ENCODE measurements at places on chromosomes 16 and 17. TPM values are rescaled to one million over a fixed set of nuclear protein-coding genes. Genes with fewer than 3 reads are reported as not detected.
A peak's percentile ranks its signal among the peaks of the same experiment; 100 is the strongest.

GRCh38 chr16:23863511-23864422 is 28.0 kb downstream of the PRKCB start:
- no peak for DNase-seq

ZNF785 gene
- 7.1 TPM for total RNA-seq

DNA sequence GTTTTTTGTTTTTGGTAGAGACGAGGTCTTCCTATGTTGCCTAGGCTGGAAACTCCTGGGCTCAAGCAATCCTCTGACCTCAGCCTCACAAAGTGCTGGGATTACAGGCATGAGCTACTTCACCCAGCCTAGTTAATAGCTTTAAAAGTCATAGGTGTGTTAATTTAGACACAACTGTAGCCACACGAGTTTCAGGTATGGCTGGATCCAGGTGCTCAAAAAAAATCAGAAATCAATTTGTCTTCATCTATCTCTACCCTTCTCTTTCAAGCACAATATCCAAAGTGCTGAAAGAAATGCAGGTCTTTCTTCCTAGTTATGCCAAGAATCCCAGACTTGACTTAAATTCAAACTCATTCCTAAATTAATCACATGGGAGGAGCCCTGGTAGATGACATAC is 23.9 kb upstream of the C16orf87 start:
- DNase-seq = no peak

- DNase-seq = no peak
These were observed 17.4 kb downstream of the NF1 start for GRCh38 chr17:31112001-31112661.

- no peak for DNase-seq
These were observed 22.1 kb upstream of the SPNS2 start for GRCh38 chr17:4476511-4477070.

- no peak for DNase-seq
These were observed 20.1 kb upstream of the BCAR1 start for GRCh38 chr16:75271441-75272096.

DNA sequence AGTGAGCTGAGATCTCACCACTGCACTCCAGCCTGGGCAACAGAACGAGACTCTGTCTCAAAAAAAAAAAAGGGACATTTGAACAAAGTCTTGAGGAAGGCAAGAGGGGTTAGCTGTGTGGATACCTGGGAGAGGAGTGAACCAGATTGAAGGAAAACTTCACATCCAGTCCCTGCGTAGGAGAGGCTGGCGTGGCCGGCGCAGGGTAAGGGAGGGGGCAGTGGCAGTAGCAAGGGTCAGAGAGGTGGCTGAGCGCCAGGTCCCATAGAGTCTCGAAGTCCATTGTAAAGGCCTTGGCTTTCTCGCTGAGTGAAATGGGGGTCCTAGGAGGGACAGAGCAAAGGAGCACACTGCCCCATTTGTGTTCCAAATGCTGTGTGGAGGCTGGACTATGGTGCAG is 171.8 kb upstream of the WSCD1 start:
- no peak for DNase-seq

GRCh38 chr17:17082878-17083277 is 40.6 kb downstream of the MPRIP start:
- DNase-seq = no peak

AATK gene
- 5.3 TPM for total RNA-seq

DNA sequence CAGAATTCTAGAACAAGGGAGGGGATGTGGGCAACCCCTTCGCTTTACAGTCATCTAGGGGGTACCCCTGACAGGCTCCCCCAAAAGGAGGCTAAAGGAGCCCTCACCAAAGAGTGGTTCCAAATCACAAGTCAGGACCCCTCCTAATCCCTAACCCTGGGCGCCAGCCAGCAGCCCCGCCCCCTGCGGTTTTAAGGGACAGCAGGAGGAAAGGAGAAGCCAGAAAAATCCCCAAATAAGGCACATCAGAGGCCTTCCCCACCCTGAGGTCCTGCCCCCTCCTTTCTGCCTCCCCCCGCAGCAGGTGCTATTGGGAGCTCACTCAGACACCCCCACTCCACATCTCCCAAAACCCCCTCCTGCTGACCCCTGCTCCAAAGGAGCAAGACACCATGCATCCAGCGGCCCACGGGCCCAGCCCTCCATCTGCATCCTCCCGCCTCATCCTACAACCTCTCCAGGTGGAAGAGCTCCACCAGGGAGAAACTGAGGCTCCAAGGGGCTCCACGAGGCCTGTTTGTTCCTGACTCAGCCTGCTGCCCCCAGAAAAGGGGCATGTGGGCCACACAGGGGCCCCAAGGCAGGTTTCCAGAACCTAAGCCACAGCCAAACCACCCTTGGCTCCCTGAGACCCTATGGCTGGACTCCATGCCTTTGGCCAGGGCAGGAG is 93.5 kb downstream of the GOSR1 start:
- no peak for DNase-seq

MRPS23 gene
- total RNA-seq = 89.8 TPM

DNA sequence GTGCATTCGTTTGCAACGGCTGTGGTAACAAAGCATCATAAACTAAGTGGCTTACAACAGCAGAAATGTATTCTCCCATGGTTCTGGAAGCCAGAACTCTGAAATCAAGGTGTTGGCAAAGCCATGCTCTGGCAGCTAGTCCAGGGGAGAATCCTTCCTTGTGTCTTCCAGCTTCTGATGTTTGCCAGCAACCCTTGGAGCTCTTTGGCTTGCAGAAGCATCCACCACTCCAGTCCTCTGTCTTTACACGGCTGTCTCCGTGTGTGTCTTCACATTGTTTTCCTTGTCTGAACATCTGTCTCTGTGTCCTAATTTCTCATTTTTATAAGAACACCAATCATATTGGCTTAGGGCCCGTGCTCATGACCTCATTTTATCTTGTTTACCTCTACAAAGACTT is 265.3 kb upstream of the HSBP1 start:
- DNase-seq = no peak

DNA sequence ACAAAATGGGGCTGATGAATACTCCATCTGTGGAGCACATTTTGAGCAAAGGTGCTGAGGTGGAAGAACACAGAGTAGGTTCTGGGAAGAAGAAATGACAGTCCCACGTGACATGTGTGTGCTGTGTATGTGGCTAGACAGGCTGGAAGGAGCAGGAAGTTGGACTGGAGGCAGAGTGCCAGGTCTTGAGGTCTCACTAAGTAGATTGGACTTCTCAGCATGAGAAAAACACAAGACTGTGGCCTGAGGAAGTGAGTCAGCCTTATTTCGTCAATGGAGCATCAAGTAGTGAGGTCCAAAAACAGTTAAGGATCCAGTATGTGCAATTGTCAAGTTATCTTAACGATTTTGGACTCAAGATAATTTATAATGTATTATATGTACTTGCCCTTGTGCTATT is 736.5 kb downstream of the KCNJ2 start:
- DNase-seq = peak; percentile 50

- DNase-seq = no peak
These were observed 822.4 kb upstream of the RBFOX1 start for GRCh38 chr16:6510261-6510660.

- no peak for DNase-seq
These were observed 15.0 kb downstream of the MYH13 start for GRCh38 chr17:10357768-10358167.

DNA sequence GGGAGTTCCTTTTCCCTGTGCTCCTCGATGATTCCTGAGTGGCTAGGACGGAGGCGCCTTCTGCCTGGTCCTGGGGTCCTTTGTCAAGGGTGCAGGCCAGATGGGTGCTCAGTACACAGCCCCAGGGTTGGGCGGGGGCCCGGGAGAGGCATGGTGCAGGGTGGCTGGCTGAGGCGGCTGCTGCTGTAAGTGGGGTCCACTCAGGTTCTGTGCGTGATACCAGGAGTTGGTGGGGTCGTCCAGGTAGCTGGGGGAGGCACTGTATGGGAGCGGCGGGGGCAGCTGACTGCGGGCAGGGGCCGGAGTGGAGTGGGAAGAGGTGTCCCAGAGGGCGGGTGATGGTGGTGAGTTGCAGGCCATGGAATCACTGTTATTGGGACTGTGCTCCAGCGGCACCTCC is 3.6 kb downstream of the DLX3 start:
- DNase-seq = no peak

GRCh38 chr16:77500286-77500598 is 65.4 kb upstream of the ADAMTS18 start:
- DNase-seq = no peak

DNA sequence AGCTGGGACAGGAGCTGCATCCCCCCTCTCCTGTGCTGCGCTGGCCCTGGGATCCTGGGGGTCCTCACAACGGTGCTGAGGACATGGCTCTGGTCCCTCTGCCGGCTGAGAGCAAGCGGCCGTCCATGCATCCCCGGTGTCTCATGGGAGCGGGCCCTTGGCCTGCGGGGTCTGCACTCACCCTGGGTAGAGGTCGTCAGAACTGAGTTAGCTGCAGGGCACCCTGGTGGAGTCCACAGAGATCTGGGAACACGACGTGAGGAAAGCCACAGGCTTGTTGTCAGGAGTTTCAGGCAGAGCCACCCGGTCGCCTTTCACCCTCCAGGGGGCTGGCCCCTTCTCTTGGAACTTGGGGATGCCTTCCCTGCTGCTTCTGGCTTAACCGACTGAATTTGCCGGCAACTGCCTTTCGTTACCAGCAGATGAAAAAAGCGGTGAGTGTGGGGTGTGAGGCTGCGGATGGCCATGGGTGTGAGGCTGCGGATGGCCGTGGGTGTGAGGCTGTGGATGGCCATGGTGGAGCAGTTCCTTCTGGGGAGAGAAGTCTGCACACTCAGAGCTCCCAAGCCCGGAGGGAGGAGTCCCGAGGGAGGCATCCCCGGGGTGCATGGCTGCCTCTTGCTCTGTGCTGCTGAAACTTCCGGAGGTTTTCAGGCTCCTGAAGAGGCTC is 81.7 kb downstream of the LMF1 start:
- peak; percentile 35 for DNase-seq

DNA sequence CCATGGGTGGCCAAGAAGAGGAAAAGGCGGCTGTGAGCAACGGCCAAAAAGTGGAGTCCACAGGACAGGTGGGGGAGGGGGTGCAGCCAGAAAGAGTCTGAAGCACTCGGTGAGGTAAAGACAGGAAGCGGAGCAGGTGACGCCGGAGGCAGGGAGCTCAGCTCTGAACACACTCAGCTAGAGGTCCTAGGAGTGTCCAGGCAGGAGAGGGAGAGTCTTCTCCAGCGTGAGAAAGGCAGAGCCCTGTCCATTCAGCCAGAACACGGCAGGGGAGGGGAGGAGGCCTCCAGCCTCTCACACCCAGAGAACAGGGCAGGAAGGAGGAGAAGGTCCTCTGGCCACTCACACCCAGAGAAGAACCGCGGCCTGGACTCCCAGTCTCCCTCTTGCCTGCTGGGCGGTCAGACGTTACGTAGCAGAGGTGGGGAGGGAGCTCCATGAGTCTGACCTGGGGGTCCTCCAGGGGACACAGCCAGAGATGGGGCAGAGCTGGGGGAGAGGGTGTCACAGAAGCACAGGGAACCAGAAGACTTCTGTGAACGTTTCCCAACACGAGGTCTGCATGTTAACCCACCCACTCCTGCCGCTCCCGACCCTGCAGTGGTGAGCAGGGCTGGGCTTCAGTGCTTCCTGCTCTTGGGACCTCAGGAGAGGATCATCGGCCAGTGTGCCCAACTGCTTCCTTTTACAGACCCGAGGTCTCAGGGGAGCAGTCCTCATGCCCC is 89.2 kb downstream of the ABR start:
- peak; percentile 30 for DNase-seq

DNA sequence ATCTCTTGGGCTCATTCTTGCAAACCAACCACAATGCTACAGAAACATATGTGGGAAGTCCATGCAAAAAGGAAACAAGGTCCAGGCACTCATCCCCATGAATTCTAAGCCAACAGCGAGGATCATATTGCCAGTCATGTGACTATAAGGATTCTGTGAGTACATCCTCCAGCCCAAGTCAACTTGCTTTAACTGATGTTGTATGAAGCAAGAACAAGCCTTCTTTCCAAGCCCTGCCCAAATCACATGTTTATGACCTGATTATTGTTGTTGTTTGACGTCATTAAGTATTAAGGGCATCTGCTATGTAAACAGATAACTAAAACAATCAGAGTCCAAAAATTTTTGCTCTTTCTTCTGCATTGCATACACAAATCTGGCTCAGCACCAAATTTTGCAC is 78.2 kb upstream of the MON1B start:
- no peak for DNase-seq

GRCh38 chr17:30956764-30957374 is 14.0 kb upstream of the RNF135 start:
- DNase-seq = no peak

GRCh38 chr17:81386646-81387099 is 8.6 kb upstream of the BAHCC1 start:
- peak; percentile 70 for DNase-seq

DNA sequence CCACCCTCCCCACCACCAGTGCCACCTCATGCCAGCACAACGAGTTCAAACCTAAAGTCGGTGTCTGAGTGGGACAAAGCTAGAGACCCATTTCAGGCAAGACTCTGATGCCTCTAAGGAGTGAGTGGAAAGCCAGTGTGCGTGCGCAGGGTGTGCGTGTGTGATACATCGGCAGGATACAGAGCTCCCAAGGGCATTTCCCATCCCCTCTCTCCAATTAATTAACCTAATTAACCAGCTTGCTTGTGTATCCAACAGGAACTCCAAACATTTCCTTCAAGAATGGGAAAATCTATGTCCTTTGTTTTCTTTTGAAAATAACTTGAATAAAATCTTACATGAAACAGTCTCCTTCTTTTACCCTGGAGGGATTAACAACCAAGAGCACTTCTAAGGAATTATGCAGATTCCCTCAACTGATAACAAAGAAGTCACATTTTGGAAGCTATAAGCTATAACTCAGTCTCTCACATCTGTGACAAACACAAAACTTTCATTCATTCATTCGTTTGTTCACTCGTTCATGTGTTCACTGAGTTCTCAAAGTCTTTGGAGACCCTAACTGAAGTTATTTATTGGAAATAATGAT is 9.9 kb downstream of the ATPAF2 start:
- no peak for DNase-seq

DNA sequence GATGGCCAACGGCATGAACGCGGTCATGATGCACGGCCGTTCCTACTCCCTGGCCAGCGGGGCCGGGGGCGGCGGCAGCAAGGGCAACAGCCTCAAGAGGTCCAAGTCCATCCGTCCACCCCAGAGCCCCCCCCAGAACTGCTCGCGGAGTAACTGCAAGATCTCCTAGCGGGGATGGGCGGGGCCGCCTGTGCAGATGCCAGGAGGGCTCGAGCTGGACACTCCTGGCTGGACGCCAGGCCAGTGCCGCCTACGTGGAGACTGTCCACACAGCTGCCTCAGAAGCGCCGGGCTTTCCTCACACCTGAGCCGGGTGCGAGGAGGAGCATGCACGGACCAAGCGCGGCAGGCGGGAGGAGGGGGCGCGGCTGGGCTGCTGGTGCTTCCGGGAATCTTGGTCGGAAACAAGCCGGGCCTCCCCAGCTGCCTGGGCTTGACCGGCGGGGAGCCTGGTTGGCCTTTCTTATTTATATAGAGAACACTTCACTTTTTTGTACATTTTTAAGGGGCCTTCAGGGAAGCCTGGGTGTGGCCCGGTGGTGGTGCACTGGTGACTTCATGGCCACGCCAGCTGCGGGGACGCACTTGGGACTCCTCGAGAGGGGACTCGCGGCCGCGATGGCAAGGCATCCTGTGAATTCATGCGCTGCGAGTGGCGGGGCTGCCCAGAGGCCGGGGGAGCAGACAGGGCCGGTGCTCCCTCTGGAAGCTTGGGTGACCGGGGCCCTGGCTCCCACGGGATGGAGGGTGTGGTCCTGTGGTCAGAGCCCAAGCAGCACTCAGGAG is 3.1 kb upstream of the WFIKKN1 start:
- DNase-seq = peak; percentile 62

RNF43 gene
- 3.8 TPM for total RNA-seq

GRCh38 chr16:84579936-84580335 is 37.9 kb downstream of the COTL1 start:
- DNase-seq = no peak

ABCA6 gene
- total RNA-seq = 29.7 TPM

Measured in Right ventricle myocardium superior (tissue), 1 donor.